ENCODE measurements at places on chromosomes 3 and 15.

GRCh38 chr15:70754862-70755261, 8.5 kb downstream of the UACA start:
- DNase-seq: no peak

- no peak for DNase-seq
These were observed 35.6 kb downstream of the SLC51A start for GRCh38 chr3:196251918-196252317.

- DNase-seq: no peak
These were observed 729 bp upstream of the ZBTB11 start for GRCh38 chr3:101677436-101678286.

GRCh38 chr15:69807721-69808120, 290.0 kb downstream of the TLE3 start:
- DNase-seq: no peak

- no peak for DNase-seq
These were observed 200.1 kb downstream of the OPA1 start for GRCh38 chr3:193793123-193793522.

- no peak for DNase-seq
These were observed 28.9 kb downstream of the FANCD2 start for GRCh38 chr3:10055097-10055496.

GRCh38 chr3:150036780-150037179, 66.1 kb upstream of the PFN2 start:
- DNase-seq: no peak

GRCh38 chr3:172044833-172045585, 5.6 kb downstream of the FNDC3B start:
- DNase-seq: no peak

- no peak for DNase-seq
These were observed 1.1 kb downstream of the MESP2 start for GRCh38 chr15:89777073-89777751.
